ENCODE measurements at places on chromosomes 16 and 17. TPM values are rescaled to one million over a fixed set of nuclear protein-coding genes. Genes with fewer than 3 reads are reported as not detected.

GRCh38 chr16:80938004-80938878 is 68.4 kb downstream of the CMC2 start:
- peak; percentile 98 for DNase-seq

DNA sequence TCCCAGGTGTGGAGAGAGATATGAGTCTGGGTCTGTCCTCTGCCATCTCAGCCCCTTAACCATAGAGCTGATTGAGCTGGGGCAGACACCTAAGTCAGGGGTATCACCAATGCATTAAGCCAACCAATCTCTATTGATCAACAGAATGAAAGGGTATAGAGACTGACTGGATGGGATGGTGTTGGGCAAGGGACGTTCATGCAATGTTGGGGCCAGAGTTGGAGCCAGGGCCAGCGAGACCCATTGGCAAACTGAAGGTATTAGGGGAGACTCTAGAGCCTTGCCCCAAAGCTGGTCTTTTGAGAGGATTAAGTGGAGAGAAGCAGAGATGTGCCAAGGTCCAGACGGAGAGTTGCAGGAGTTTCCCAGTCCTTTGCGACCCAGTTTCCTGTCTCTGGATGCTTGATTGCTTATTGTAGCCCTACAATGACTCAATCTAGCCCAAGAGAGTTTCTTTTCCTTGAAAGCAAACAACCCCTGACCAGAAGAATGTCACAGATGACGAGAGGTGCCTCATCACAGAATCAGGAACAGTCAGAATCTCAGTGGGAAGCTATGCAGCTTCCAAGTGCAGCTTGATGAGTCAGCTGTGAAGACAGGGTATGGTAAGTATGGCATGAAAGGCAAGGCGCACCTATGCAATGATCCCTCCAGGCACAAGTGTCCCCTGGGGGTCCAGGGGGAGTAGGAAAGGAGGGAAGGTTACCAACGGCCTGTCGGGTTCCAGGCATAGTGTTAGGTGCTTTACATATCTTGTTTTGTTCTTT is 137.2 kb downstream of the UTP18 start:
- peak; percentile 32 for DNase-seq

GRCh38 chr17:44795421-44795820 is 34.7 kb downstream of the GJC1 start:
- DNase-seq: no peak

- peak; percentile 32 for DNase-seq
Observed at GRCh38 chr16:47320546-47321310, 140.1 kb downstream of the ITFG1 start.

DNA sequence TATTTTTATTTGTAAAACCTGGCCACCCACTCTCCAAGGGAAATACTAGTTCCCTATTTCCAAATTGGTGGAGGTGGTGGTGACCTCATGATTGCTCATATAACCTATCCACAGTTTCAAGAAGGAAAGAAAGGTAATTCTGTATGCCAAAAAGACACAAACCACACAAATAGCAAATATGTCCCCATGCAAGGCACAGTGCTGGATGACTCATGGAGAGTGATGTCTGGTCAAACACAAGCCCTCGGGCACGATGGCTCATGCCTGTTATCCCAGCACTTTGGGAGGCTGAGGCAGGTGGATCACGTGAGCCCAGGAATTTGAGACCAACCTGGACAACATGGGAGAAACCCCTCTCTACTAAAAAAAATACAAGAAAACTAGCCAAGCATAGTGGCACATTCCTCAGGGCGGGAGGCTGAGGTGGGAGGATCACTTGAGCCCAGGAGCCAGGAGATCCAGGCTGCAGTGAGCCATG is 64.2 kb downstream of the GNA13 start:
- DNase-seq: peak; percentile 71

DNA sequence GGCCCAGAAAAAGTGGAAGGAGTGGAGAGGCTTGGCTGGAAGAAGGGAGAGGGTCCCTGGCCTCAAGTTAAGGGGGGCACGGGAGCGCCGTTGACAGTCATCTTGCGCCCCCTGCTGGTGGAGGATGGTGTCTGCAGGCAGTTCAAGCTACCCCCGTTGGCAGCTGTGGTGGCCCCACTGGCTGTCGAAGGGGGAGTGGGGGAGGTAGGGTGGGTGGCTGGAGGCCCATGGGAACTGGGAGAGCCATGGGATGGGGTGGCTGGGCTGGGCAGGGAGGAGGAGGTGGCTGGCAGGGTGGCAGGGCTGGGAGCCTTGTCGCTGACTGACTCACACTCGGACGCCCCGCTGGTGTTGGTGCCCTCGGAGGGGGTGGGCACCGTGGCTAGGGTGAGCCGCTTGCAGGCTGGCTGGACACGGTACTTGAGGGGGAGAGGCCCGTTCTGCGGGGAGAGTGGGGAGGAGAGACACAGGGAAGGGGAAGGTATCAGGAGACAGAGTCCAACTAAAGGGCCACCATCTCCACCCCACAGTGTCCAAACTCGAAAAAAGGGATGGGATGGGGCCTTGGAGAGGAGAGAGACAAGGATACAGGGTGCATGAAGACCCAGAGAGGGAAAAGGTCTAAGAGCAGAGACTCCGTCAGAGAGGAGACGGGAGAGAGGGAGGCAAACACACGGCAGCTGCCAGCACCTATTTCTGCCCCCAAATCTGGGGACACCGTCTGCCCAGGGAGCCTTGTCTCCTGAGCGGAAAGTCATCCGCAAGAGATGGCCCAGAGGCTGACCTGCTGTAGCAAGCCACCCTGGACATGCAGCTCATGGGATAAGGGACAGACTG is 5.2 kb downstream of the CISD3 start:
- no peak for DNase-seq

GRCh38 chr17:30104575-30105339 is 11.9 kb upstream of the NSRP1 start:
- peak; percentile 82 for DNase-seq

DNA sequence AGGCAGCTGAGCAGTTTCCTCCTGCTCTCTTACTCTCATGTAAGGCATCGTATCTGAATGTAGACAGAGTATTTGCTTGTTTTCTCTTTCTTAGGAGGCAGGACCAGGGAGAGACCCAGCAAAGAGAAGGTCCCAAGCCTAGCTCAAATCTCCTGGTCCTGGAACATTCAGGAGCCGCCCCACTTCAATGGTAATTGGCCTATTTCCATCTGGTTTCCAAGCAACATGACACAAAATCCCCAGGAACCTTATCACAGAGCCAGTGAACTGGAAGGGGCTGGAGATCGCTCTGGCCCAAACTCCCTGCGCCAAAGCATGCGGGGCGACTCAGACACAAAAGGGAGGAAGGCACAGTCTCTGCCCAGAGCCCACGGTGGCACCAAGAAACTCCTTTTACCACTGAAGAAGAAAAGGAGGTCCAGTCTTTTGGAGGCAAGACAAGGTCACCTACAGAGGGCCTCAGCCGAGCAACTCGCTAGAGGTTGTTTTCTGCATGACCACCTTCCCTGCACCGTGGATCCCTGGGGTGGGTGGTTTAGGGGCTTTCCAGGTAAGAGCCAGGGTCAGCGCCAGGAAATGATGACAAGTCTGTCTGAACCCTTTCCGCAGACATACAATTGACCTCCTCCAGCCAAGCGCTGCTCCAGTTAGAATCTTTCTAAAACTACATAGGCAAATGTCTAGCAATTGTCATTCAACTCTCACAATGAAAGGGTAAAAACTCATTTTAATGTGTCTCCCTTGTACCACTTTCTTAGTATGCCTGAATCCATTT is 394.7 kb downstream of the SOX9 start:
- no peak for DNase-seq

- DNase-seq: no peak
Observed at GRCh38 chr17:76539631-76540271, at the start of gene PRCD. PRCD (plus strand) TSS chr17:76540044; CDS start chr17:76540142, 98 bp downstream.

DNA sequence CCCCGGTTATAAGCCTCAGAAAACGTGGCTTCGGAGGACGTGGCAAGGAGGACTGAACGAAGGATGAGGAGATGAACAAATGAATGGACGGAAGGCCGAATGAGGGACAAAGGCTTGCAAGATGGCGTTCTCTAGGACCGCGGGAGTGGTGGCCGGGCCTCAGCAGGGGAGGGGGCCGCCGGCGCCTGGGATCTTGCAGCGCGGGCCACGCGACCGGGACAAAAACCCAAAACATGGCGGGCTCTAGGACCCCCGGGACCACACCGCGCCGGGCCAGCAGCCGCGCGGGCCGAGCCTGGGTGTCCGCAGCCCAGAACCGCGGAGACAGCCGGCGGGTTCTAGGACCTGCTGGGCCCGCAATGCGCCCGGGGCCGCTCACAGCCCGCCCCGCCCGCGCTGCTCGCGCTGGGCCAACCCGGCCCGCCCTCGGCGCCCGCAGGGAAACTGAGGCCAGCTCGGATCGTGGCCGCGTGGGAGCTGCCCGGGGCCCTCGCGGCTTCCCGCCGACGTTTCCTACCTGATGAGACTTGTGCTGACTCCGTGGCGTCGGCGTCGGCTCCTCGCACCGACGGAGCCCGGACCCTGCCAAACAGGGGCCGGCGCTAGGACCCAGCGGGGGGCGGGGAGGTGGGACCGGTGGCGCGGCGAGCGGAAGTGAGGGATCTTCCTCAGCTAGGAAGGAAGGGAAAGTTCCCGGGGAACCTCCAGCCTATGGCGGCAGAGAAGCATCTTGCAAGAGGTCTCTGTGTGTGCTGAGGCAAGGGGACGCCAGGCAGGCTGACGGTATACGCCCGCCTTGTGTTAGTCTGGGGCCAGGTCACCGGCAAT is 684 bp downstream of the ZNF668 start:
- peak; percentile 83 for DNase-seq

DNA sequence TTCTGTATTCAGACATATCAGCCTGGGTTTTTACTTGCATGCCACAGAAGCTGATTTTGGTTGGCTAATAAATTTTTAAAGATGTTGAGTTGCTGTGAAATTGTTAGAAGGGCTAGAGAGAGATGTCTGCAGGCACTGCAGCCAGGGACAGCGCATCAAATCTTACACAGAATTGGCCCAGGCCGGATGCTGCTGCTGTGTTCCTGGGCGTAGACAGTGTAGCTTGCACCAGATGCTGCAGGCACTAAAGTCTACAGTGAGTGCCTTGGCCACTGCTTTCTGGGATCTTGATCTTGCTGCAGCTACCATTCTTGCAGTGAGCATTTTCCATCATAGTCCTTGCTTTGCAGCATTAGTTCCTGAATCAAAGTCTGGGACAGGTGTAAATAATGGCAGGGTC is 169.9 kb downstream of the SPECC1 start:
- no peak for DNase-seq

- DNase-seq: peak; percentile 99
Observed at GRCh38 chr17:13346996-13347762, 254.6 kb downstream of the HS3ST3A1 start.

DNA sequence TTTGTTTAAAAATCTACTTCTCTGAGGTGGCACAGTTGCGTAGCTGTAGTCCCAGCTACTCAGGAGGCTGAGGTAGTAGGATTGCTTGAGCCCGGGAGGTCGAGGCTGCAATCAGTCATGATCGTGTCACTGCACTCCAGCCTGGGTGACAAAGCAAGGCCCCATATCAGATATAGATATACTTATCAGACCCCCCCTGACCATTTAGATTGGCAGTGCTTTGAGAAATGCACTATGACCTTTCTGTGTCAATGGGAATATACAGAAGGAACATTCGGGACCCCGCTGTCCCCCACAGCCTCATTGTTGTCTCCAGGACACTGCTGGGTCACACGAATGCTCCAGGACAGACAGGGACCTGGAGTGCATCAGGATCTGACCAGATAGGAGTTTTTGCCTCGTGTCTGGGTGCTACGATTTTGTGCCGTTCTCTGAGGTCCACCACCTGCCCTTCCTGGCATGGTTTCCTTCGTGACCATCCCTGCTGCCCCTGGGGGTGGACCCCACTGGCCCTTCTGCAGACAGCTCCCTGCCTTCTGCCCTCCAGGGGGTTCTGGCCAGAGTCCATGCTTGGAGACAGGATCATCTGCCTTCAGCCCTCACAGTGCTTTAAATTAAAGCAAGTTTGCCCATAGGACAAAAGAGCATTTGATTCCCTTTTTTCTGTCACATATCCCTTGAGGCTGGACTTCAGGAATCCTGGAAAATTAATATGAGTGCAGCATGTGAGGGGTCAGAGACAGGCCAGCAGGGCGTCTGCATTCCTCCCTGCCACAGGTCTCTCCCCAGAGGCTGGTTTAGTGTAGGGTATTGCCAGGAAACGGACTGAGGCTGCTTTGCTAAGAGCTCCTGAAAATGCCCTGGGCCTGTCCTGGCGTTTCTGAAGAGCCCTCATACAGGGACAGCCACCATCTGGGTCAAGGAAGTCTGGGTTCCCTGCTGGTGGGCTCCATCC is 19.3 kb downstream of the PLD6 start:
- no peak for DNase-seq

DNA sequence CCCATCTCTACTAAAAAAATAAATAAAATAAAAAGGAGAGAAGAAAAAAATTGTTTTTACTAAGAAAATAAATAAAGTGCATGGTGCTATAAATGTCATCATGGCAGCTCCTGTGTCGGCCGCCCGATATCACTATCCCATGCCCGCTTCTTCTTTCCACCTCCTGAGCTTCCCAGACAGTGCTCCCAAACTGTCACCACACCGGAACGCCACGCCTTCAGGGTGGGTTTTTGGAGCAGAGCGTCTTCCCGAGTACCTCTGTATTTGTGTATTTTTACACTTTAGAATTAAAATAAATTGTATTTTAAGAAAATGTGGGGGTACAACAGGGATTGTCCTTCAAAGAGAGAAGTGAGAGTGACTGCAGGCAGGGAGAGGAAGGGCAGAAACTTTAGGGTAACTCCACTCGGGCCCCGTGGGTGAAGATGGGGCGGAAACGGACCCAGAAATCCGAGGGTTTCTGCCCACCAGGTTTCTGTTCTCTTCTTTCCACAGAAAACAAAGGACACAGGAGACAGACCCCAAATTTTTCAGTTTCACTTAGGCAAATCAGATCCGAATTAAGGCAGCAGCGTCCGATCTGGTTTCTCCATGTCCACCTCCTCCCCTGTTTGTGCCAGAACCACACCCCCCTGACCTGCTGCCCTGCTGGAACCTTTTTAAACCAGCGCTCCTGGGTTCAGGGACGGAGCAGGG is 3.6 kb upstream of the ITGAX start:
- DNase-seq: no peak

GRCh38 chr16:20781697-20782096 is 17.9 kb downstream of the ACSM3 start:
- no peak for DNase-seq

DNA sequence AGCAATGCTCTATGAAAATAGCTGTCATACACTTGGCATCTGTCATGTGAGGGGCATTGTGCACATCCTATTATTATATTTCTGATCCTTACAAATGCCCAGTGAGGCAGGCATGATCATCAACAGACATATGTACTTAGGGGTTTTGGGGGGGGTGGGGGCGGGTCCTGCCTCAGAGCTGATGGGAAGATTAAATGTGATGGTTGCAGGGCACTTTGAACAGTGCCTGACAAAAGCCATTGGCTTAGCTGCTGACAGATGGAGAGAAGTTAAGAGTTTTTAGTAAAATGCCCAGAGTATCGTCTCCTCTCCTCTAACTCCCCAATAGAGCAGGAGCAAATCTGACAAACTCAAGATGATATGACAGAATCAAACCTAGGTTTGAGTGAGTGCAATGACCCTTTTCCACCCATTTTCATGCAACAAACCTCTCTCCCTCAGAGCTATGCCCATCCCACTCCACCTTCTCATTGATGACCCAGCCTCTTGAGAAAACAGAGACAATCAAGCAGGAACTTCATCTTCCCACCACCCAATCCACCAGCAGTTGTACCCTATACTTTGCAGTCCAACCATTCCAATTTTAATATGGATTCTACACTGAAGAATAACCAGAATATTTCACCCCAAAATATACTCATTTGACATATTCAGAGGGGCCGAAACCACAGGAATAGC is 4.8 kb downstream of the KLHL11 start:
- DNase-seq: no peak

GRCh38 chr16:65476448-65476955 is 354.6 kb upstream of the CDH11 start:
- DNase-seq: no peak

The WNT3 gene
- 3.1 TPM for total RNA-seq

The GCGR gene
- total RNA-seq: not detected

The TMEM231 gene
- 12.2 TPM for total RNA-seq

The ADGRG1 gene
- total RNA-seq: 0.55 TPM

The GRAP gene
- total RNA-seq: 0.18 TPM

The CCNF gene
- total RNA-seq: 10.5 TPM
